ENCODE measurements at places on chromosomes 7 and 10. TPM values are rescaled to one million over a fixed set of nuclear protein-coding genes. Genes with fewer than 3 reads are reported as not detected.

- DNase-seq: no peak
Observed at GRCh38 chr7:129569326-129569725, 42.2 kb upstream of the NRF1 start.

DNA sequence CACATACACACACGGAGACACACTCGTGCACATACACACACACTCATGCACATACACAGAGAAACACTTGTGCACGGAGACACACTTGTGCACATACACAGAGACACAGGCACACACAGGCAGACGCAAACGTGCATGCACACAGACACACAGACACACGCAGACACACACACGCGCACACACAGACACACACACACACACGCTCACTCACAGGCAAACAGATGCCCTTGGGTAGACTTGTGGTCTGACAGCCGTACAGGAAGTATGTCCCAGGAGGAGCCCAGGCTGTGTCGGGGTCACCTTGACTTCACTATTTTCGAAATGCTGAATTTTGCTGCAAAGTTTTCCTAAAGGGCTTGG lies 538.0 kb downstream of the DNAJB6 start:
- DNase-seq: no peak

The HOGA1 gene
- total RNA-seq: 12.3 TPM

- no peak for DNase-seq
Observed at GRCh38 chr7:151637781-151638261, 118.1 kb upstream of the RHEB start.

- peak; percentile 91 for DNase-seq
Observed at GRCh38 chr7:2641406-2642393, 9.9 kb downstream of the TTYH3 start.

DNA sequence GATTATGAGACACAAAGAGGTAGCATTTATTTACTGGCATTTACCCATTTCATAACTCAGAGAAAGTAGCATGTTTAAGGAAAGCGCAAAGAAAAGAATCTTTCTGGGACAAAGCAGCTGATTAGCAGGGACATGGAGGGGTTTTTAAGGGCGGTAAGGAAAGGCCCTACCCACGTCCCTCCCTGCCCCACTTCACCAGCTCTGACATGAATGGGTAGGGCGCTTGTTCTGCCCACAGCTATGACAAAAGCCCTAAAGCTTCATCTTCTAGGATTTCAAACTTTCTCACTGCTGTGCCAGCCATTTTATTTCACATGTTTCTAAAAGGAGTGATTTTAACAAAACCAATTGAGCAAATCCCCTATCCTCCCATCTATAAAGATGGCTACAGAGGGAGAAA lies 406.9 kb upstream of the KLF6 start:
- DNase-seq: no peak

The FFAR4 gene
- total RNA-seq: not detected

The EIF5AL1 gene
- 0.90 TPM for total RNA-seq

GRCh38 chr10:62456611-62457101 lies 82.5 kb downstream of the ZNF365 start:
- no peak for DNase-seq

DNA sequence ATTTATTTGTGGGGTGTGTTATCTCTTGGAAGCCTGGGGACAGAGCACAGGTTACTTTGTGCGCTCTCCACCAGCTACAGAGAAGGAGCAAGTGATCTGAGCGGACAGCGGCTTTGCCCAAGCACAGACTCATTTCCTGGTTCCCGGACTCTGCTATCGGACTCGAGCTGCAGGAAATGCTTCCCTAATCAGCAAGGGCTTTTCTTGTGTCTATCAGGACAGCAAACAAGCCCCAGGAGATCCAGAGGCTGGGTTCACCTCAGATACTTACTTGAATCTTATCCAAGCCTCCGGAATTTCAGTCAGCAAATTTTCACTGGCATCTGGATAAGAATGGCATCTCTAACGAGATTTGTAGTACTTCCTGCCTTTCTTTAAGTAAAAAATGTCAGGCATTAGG lies 27.8 kb downstream of the MRC1 start:
- DNase-seq: no peak

- DNase-seq: no peak
Observed at GRCh38 chr7:42774436-42774835, 137.4 kb downstream of the C7orf25 start.

The SBDS gene
- 309 TPM for total RNA-seq

DNA sequence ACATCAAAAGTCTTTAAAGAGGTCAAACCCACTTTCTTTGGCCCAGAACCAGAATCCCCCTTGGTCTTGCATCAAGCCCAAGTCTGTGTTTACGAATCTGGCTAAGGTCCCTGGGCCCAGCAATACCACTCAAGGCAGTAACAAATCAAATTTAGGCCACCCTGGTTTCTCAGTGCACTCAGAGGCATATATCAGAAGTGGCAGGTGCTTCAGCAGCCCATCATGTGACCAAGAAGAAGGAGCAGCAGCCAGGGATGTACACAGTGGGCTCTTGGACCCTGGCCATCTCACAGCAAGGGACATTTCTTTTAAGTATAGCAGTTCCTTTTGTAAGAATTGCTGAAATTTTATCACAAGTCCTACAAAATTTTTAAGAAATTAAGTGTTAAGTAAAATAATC lies 7.3 kb upstream of the SLC25A13 start:
- no peak for DNase-seq

GRCh38 chr7:48621076-48621475 lies 303.3 kb upstream of the CDC14C start:
- no peak for DNase-seq

The MEST gene
- 5.2 TPM for total RNA-seq

The RABGEF1 gene
- 18.6 TPM for total RNA-seq

The ABCB4 gene
- total RNA-seq: 3.2 TPM

The ANKRD30A gene
- total RNA-seq: not detected

- DNase-seq: no peak
Observed at GRCh38 chr7:26995666-26996065, 100.1 kb downstream of the HOXA1 start.

DNA sequence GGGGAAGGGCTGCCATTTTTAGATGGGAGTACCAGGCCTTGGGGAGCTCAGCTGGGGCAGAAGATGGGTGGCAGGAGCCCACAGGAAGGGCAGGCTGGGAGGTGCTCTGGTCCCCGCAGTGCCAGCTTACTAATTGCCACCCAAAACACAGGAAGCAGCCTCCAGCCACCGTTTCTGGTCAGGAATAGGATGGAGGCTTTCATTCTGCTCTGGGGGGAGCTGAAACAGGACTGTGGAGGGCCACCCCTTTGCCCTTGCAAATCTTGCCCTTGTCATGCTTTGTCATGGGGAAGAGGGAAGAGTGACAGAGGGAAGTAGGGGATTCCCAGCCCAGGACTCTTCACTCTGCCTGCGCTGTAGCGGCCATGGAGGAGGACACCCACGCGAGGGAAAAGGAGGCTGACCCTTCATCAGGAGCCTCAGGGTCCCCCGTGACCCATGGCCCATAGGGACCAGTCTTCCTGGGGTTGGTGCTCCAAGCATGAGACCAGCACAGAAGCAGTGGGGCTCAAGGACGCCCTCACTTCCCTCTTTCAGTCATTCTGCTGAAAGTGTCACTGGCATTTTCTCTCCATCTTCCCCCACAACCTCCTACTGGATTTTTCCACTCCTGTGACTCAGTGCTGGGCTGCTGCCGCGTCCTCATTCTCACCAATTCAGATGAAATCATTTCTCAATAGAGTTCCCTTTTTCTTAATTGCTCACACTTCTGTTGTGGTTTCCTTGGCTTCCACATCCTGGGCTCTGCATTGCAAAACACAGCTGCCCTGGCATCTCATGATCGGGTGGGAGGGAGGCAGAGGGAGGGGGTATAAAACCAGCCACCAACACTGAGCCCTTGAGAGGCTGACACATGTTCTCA lies 61.9 kb downstream of the MKI67 start:
- peak; percentile 87 for DNase-seq

GRCh38 chr10:78462726-78463228 lies 429.1 kb downstream of the RPS24 start:
- DNase-seq: no peak

The ELFN1 gene
- 0.46 TPM for total RNA-seq

The CLEC5A gene
- total RNA-seq: not detected

- no peak for DNase-seq
Observed at GRCh38 chr7:154310114-154310513, 257.9 kb downstream of the DPP6 start.

The CPVL gene
- 49.6 TPM for total RNA-seq

The RHOBTB1 gene
- total RNA-seq: 37.8 TPM

DNA sequence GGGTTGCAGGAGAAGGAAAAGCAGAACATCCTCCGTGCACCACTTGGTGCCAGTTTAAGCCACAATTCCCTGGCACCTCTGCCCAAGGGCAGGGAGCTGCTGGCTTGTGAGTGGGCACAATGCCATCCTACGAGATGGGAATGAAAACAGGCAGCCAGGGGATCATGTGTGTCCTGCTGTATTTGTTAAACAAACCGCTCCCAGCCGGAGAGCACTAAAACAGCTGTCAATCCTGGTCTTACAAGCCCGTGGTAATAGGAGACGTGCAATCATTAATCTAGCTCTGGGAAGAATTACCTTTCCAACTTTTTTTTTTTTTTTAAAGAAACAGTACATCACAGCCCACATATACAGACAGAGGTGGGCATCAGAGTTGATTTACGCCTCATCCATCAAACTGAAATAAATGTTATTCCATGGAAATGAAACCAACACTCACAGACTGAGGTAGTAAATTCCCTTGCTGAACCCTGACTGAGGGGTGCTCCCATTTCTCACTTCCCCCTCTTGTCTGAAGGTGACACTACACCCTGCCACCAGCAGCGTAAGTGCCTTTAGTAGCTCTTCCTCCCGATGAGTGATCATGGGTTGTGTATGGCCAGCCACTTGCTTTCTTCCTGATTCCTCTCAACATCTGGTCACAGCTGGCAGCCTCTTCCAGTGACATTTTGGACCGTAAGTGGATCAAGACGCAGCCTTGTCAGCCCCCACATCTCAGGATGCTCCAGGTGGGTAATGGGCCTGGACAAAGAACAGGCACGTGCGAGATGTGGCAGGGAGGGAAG lies 143.8 kb downstream of the TEX36 start:
- DNase-seq: no peak

DNA sequence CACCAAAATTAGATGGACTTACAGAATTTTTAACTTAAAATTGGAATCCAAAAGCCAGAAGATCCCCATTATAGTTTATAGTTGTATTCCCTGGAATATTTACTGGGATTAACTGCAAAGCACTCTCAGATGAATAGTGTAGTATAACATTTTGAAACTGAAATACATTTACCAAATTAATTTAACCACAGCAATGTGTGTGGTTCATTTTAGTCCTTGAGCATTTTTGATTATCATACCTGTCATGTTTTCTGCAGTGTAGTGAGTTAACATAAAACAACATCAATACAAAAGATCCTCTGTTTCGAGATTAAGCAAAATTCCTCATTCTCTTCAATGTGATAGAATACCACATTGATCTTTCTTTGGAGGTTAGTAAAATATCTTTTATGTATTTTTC lies 3.7 kb downstream of the VIM start:
- no peak for DNase-seq

GRCh38 chr10:109866168-109866994 lies 56.9 kb downstream of the XPNPEP1 start:
- no peak for DNase-seq

The SLC26A3 gene
- total RNA-seq: not detected

- no peak for DNase-seq
Observed at GRCh38 chr7:142300689-142301088, 42.8 kb upstream of the PRSS58 start.

DNA sequence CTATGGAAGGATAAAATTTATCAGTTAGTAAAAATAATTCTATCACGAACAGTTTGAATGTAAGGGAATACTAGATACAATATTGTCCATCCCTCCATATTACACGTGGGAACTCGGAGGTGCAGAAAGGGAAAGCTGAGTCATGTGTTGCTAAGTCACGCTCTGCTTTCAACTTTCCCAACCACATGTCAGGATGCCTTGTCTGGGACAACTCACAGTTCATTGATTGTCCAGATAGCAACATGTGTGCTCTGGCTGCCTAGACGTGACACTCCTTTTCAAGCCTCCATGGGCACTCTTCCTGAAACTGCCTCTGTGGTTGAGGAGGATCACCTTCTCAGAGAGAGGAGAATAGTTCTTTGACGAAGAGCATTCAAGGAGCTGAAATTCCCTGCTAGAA lies 808.1 kb downstream of the GRID1 start:
- no peak for DNase-seq

The CYP2C19 gene
- 0.15 TPM for total RNA-seq

The MYH16 gene
- total RNA-seq: not detected

GRCh38 chr7:149879766-149880637 lies 6.2 kb downstream of the ATP6V0E2 start:
- DNase-seq: no peak
